Anterior cingulate cortex (tissue), 58 donors: ENCODE measurements at places on chromosomes 5 and 9.

GRCh38 chr9:120965344-120966012, 38.9 kb upstream of the TRAF1 start:
- peak; percentile 77 for DNase-seq

DNA sequence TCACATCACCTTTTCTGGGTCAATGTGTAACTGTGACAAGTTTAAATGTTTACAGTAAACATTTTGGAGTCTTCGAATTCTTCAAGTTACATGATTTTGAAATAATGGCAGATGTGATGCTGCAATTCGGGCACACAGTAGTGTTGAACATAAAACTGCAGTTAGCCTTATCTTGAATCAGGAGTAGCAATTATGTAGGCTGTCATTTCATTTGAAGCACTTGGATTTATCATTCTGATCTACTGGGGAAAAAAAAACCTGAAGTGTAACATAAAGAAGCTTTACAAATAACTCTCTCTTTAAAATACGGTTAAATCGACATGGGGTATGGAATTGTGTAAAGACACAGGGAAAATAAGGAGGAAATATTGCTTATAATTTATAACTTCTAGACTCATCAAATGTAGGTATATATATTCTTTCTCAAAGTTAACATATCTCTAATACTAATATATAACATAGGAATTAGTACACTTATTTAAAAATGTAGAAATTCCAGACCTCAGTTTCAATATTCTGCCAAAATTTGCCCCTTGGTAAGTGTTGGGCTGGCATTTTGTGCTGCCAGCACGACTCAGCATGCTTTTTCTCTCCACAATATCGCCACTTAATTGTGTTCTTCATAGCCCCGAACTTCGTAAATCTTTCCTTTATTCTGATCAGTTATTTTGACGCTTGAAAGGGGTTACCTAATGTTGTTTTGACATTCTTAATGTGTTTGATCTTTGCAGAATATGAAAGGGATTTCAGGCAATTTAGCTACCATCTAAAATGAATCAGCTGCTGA, 226.7 kb downstream of the PRR16 start:
- DNase-seq: no peak

- DNase-seq: no peak
Measured at GRCh38 chr9:118761016-118761790, 608.0 kb downstream of the BRINP1 start.

GRCh38 chr5:1520791-1521453, 2.8 kb downstream of the LPCAT1 start:
- no peak for DNase-seq

DNA sequence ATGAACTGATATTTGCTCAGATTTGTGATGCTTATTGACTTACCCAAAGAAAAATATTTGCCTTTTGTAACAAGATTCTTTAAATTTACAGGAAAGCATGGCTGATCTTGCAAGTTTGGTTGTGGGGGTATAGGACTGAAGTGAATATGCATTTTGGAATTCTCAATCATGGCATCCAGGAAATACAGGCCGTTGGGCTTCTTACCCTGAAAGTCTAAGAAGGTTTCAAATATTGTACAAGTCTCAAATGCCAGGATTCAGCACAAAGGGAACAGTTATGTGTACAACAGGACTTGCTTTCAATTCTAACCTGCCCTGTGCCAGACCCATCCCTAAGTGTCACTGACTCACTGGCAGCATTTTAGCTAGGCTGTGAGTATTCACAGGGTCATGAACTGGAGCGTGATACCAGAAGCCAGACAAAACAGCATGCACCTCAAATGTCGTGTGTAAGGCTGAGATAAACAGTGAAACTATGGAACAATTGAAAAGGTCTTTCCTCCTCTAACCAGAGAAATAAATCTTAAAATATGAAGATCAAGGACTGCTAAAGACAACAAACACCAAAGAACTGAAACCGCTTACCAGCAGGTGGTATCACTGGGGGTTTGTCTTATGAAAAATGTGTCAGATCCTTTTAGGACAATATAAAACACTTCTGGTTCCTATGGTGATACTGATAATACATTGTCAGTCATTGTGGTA, 168.6 kb upstream of the RGMB start:
- DNase-seq: no peak

DNA sequence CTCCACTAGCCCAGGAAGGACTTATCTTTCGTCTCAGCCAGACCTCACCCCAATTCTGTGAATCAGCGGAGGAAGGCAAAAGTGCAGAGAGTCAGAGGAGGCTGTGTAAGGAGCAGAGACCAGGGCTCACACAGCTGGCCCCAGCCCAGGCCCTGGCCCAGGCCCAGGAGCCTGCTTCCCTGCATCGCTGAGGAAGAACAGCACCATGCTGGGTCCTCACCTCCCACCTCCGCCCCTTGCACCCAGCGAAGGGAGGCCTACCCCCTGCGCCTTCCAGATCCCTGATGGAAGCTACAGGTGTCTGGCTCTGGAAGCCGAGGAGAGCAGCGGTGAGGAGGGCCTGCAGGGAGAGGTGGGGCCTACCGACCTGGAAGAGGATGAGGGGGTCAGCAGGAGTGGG, 22.3 kb upstream of the SYNPO start:
- DNase-seq: no peak

DNA sequence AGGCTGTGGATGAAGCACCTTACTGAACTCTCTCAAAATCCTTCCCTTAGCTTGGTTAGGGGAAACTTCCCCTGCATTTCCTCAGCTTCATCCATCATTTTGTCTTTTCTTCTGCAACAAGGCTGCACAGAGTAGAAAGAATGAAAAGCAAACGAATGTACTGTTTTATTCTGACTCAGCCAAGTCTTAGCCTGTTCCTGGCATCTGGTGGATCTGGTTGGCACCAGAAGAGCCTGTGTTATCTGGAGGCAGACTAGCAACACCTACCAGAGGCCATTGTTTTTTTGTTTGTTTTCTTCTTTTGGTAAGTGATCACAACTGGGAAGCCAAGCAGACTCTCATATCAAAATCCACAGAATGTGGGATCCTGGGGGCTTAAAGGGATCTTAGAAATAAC, 200.7 kb downstream of the FANCC start:
- no peak for DNase-seq

DNA sequence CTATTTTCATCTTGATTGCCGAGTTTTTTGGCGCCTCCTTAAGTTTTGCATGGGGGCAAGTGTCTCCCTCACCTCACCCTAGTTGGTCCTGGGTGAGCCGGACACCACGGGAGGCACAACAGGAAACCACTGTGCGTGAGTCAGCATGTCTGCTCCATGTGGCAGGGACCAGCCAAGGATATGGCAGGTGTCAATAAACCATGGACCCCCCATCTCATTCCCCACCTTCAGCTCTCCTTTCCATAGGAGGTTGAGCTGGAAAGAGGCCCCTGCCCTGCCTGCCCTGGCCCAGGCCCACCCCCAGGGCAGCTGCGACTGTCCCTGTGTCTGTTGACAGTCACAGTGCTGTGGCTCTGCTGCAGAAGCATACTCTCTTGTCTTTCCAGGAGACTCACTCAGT, 3.1 kb downstream of the SPACA9 start:
- no peak for DNase-seq

- DNase-seq: no peak
Measured at GRCh38 chr5:33330426-33330825, 110.3 kb upstream of the TARS1 start.

GRCh38 chr5:60453186-60453976, 246.6 kb downstream of the DEPDC1B start:
- DNase-seq: no peak

- no peak for DNase-seq
Measured at GRCh38 chr5:446883-447263, 3.9 kb downstream of the EXOC3 start.

DNA sequence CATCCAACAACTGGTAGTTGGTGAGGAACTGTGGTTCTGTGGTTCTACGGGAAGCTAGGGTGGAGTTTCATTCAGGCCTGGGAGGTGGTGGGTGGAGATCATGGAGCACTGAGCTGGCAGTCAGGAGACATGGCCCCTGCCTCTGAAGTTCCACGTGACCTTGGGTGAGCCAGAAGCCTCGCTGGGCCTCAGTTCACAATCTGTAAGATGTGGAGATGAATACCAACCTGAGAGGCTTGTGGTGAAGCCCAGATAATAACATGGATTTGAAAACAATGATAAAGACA, 177.9 kb downstream of the MACROH2A1 start:
- no peak for DNase-seq
